Neural crest cell (in vitro differentiated cells): ENCODE measurements at places on chromosomes 1 and 21.
A peak's percentile ranks its signal among the peaks of the same experiment; 100 is the strongest.

GRCh38 chr21:45255381-45256020 lies 32.2 kb downstream of the POFUT2 start:
- DNase-seq, result no peak

- DNase-seq, result no peak
Measured at GRCh38 chr1:76843821-76844464, 23.3 kb upstream of the ST6GALNAC5 start.

DNA sequence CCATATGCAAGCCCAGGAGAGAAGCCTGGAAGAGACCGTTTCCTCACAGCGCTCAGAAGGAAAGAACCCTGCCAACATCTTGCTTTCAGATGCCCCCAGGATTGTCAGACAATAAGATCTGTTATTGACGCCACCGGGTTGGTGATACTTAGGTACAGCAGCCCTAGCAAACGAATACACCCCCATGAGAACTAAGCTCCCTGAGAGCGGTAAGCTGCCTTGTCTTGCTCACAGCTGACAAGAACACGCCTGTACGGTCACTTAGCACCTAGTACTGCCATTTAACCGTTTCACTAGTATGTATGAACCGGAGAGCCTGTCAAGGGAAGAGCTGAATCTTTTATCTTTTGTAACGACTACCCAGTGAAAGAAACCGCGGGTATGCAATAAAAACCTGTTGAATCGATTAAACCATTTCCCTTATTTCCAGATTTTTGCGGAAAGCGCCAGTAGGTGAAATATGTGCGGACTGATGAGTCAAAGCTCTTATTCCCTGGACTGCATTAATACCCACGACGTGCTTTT lies 619 bp upstream of the ZBTB8B start:
- DNase-seq, result peak; percentile 8

DNA sequence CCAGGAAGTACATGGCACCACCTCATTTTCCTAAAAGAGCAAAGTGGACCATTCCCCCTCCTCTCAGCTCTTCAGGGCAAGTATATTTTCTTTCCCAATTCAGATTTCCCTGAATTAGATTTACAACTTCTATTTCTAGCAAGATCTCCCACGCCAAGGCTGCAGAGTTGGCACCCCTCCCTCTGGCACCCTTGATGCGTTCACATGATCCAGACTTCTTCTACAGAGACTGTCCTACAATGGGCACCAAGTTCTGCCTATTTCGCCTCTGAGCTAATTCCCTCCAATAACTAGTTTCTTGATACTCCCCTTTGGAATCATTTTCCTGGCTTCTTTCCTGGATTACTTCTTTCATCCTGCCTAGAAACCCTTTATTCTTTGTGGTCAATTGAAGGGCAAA lies 122.0 kb downstream of the CDC7 start:
- no peak for DNase-seq

DNA sequence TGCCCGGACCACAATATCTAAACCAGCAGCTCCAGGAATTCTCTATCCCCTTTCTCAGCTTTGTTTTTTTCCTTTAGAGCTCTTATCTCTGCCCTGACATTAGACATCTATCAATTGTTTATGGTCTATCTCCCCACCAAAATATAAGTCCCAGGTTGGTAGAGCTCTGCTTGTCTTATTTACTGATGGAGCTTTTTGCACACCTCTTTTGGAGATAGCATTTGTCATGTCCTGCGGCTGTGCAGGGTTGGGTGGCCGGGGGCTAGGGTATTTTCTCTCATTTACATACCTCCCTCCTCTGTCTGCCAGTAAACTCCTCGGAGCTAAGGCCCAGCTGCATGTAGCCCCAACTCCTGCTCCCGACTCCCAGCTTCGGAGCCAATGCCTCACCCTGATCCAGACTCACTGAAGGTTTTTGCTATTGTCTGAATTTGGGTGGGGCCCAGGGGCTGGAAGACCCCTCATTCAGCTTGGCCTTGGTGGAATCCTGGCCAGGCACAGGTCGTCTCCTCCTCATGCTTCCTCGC lies 11.1 kb upstream of the PDE9A start:
- DNase-seq, result no peak

DNA sequence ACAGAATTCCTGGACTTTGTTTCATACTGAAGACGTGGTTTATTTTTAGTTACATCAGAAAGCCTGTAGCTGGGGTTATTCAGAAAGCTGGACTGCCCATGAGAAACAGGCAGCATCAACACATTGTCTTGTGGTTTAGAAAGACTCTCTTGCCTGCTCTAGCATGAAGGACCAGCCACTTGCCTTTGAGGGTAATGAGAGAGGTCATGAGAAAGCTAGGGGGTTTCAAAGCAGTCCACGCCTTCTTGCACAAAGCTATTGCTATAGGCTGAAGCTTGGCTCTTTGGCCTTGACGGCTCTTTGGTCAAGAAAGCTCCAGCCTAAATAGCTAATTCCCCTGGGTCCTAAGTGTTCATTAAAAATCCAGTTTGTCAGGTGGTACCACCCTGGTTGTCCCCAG lies 208.1 kb downstream of the PRDM2 start:
- no peak for DNase-seq

GRCh38 chr1:218346391-218347204 lies 1.5 kb downstream of the TGFB2 start:
- DNase-seq, result peak; percentile 8

- no peak for DNase-seq
Measured at GRCh38 chr1:245205396-245205795, 50.6 kb downstream of the KIF26B start.

- no peak for DNase-seq
Measured at GRCh38 chr1:32056598-32056997, 16.1 kb upstream of the TMEM39B start.

DNA sequence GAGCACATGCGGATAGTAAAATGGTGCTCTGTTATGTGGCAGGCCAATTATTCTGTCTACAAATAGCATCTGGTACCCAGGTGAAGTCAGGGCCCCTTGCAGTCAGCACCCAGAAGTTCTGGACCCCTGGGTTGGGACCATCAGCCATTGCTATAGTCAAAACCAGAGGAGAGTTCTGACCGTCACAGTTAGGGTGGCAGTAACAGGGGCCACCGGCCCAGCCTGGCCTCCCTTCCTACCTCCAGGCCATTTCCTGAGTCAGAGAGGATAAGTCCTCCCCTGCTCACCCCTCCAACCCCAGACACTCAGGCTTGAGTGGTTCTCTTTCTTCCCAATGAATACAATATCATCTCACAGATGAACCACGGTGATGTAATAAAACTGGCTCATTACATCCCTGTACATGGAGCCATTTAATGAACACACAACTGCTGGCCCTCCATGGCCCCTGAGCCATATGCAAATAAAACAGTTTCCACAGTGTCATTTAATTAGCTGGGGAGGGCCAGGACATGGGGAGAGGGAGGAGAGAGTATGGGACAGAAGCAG lies 673.6 kb downstream of the MATN1 start:
- no peak for DNase-seq

DNA sequence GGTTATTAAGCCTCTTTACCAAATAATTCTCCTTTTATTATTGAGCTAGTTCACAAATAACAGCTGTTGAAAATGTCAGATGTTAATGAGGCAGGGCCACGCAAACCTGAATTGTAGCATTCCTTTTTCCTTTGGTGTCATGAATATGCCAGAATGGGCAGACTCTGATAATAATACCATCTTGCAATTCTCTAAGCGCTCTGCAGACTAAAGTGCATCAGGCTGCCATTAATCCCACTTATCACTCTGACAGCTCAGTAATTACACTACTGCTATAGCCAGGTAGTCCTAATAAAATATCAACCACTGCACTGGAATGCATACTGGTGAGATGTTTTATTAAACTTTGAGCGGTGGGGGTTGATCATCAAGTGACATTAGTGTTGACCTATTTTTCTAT lies 177.7 kb downstream of the DPYD start:
- DNase-seq, result no peak

DNA sequence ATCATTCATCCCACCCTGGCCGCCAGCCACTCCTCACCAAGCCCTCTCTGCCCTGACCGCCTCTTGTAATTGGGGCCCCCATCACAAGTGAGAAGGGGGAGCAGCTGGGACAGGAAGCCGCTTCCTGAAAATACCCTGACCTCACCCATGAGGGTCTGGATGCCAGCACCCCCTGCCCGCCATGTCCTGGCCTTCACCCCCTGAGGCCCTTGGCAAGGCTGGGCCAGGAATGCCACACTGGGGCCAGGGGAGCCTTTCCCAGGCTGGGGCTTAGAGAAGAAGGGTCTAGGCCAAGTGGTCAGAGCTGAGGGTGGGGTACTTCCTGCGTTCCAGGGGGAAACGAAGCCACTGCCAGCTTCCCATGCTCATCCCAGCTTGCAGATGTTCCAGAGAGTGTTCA lies 60.5 kb downstream of the TAS1R2 start:
- DNase-seq, result no peak

DNA sequence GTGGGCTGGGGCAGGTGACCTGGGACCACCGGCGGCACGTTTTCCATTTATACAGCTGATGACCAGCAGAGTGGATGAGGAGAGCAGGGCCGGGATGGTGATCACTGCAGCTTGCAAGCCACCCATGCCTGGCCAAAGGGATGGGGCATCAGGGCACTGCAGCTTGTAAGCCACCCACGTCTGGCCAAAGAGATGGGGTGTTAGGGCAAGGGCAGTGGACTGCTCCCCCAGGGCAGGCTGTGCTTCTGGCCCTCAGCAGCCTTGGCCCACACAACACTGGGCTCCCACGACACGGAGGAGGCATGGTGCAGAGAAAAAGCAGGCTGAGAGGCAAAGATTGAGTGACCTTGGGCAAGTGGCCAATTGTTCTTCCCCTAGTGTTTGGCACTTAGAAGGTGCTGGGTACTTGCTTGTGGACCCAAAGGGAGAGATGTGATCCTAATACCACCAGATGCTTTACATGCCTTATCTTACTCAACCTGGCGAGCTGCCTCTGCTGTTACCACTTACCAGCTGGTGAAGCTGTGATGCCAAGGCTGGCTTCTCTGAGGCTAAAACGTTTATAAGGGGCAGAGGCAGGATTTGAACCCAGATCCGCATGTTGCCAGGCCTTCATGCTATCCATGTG lies 48.3 kb downstream of the TRIM62 start:
- DNase-seq, result no peak

DNA sequence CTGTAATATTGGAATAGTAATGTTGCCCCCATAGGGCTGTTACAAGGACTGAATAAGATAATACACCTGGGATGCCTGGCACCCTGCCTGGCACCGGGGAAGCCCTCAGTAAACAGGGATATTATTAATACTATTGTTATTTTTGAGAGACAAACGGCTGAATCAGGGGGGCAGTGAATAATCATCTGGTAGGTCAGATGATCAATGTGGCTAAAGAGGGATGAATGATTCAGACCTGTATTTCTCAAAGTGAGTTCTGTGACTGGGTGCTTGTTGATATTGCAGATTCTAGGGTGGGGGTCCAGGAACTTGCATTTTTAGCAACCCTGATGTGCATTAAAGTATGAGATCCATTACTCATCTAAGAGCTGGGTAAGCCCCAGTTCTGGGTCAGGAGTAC lies 46.2 kb upstream of the BCL10 start:
- no peak for DNase-seq

DNA sequence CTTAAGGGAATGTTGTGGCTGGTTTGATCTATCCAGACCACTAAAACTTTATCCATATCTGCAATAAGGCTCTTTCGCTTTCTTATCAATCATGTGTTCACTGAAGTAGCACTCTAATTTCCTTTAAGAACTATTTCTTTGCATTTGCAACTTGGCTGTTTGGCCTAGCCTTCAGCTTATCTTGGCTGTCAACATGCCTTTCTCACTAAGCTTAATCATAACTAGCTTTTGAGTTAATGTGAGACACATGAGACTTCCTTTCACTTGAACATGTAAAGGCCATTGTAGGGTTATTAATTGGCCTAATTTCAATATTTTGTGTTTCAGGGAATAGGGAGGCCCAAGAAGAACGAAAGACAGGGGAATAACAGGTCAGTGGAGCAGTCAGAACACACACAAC lies 124.7 kb downstream of the TNFSF18 start:
- DNase-seq, result no peak

GRCh38 chr1:89687254-89687653 lies 54.3 kb downstream of the LRRC8C start:
- no peak for DNase-seq

DNA sequence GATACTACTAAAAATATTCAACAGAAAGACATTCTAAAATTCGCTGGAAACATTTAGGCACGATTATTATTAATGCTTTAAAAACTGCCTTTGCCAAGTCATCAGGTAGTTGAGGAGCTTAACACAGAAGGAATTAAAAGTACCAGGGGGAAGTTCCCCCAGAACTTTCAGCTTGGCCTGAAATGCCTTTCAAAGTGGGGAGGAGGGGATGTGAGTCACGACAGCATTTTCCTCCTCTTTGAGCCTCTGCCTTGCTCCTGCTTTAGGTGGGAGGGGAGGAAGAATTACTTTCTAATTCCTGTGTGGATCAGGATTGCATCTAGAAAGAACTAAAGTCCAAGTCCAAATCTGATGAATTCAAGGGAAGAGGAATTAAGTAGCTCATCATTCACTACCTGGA lies 183.7 kb downstream of the CLIC6 start:
- no peak for DNase-seq

GRCh38 chr1:38201431-38201830 lies 154.8 kb upstream of the POU3F1 start:
- no peak for DNase-seq

GRCh38 chr1:198986036-198986435 lies 347.2 kb downstream of the PTPRC start:
- DNase-seq, result no peak

DNA sequence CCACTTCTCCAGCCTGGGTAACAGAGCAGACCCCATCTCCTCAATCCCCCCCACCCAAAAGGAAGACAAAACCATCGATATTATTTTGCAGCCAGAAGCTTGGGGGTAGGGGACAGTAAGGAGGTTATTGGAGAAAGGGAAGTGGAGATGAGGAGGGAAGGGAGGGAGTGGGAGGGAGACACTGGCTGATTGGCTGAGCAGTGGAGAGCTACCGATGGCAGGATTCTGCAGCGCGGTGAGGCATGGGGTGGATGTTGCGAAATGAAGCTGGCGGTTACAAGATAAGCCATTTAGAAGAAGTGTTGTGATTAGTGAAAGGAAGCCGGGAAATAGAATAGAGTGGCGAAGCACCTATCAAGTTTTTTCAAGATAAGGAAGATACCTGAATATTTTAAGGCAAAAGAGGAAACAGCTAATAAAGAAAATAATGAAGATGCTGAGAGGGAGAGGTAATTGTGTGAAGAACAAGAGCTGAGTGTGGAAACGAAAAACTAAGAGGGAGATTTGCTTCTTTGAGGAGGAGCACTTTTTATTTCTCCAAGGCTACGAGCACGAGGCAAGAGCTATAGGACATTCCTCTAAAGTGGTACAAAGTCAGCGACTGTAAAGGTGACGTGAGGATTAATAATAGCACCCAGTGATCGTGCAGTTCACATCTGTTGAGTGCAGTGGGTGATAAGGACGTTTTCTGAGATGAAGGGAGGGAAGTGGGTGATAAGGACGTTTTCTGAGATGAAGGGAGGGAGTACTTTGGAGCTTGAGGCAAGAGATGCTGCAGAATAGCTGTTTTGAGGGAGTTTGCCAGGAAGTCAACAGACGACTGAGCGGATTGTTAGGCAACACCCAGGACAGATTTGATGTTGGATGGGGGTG lies 103.2 kb upstream of the KIF26B start:
- DNase-seq, result no peak

- DNase-seq, result peak; percentile 30
Measured at GRCh38 chr1:39105841-39106765, 80.0 kb downstream of the NDUFS5 start.
